ENCODE measurements at places on chromosomes 4 and X.

GRCh38 chr4:76023389-76023788 lies at the start of gene CXCL10:
TSS of gene CXCL10 (minus strand) at chr4:76023497. CDS start at chr4:76023431, 66 bp downstream.
- DNase-seq = no peak

GRCh38 chr4:156475322-156475721 lies 496.3 kb downstream of the PDGFC start:
- DNase-seq = peak; percentile 20

DNA sequence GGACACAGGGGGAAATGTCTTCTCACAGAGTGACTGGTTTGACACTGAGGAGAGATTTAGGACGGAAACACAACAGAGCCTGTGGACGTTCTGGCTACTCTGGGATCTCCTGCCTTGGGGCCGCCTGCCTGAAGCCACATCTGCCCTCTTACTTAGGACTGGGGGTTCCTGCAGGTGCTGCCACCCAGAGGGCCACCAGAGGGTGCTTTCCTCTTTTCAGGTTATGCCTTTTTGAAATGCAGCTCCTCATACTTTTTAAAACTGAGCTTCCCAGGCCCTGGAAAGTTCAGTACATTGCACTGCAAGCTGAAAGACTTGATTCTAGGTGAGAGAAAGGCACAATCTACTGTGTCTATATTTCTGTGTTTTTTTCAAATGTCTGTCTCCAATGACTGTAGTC lies 92.2 kb upstream of the PGRMC2 start:
- DNase-seq = peak; percentile 31

- DNase-seq = no peak
These were observed 184.7 kb upstream of the NDP start for GRCh38 chrX:44157858-44158257.

GRCh38 chr4:7396186-7396910 lies 38.4 kb downstream of the PSAPL1 start:
- DNase-seq = no peak

- DNase-seq = no peak
These were observed 1907.6 kb upstream of the TENM3 start for GRCh38 chr4:180335566-180335965.

DNA sequence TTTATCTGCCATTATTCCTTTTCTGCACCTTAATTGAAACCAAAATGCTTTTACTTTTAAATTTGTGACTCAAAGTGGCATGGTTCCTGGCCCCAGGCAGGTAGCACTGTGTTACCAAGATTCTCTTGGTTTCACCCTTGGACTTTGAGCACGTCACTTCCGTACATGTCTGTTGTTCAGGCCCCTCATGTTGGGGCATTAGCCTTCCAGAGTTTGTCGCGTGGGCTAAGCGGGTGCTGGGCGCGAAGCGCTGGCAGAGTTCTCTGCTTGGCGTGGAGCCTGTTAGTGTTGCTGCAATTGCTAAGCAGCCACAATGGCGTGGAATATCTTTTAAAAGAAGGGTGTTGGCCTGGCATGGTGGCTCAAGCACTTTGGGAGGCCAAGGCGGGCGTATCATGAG lies 14.0 kb upstream of the TADA2B start:
- DNase-seq = no peak

GRCh38 chrX:106948641-106949040 lies 28.4 kb downstream of the CLDN2 start:
- DNase-seq = no peak

- no peak for DNase-seq
These were observed 492 bp upstream of the HDAC8 start for GRCh38 chrX:72573158-72573511.

- no peak for DNase-seq
These were observed 393.3 kb upstream of the TRAM1L1 start for GRCh38 chr4:117478702-117479101.

GRCh38 chr4:145861336-145862318 lies 77.0 kb downstream of the ZNF827 start:
- DNase-seq = no peak

GRCh38 chr4:110002326-110002725 lies 89.6 kb downstream of the EGF start:
- DNase-seq = no peak

- peak; percentile 22 for DNase-seq
These were observed 149.7 kb downstream of the PTTG2 start for GRCh38 chr4:38109896-38110295.

DNA sequence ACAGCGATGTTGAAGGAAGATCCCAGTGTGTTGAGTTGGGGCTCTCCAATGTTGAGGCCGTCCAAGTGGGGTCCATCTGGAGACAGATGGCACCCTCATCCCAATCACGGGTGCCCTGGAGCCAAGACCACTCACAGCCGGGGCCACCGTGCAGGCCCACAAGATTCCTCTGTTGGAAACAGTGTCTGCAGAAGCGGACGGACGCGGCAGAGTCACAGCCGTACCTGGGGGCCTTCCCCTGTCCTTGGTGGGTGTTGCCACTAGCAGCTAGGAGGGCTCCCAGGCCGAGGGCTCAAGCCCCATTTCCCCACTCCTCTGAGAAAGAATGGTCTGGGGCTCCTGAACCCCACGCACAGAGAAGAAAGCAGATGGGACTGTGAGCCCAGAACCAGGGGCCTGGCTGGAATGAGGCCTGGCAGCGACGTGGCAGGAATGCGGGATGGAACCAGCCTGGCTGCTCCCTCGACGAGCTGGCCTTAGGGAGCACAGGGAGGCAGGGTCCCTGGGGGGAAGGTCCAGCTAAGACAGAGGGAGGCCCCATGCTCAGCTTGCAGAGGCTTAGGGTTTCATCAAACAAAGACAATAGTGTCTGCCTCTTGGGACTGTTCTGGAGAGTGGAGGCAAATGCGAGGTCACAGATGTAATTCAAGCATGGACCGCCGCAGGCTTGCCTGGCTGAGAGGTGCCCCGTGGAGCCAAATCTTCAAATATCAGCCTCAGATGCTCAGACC lies 228.9 kb downstream of the AFAP1 start:
- DNase-seq = no peak

GRCh38 chrX:37641859-37642258 lies 43.7 kb upstream of the XK start:
- no peak for DNase-seq

GRCh38 chr4:167831855-167832254 lies 260.5 kb upstream of the ANXA10 start:
- no peak for DNase-seq

- DNase-seq = no peak
These were observed 1026.4 kb upstream of the IGFBP7 start for GRCh38 chr4:58136604-58137003.

- no peak for DNase-seq
These were observed 112.4 kb upstream of the RBPJ start for GRCh38 chr4:26208237-26208994.

DNA sequence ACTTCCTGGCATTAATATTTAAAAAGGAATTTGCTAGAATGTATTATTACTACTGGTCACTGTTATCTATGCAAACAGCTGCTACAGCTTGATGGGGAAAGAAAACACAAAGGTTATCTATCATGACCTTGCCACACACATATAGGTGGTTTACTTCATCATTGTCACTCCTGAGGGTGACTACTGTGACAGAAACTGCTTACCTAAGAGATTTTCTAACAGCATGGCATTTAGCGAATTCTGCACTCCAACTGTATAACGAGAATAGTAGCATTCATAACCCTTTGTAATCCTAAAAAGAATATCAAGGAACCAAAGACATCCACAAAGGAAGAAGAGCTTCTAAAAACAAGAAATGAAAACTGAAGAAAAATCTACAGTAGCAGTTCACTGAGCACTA lies 74.6 kb upstream of the SPOCK3 start:
- no peak for DNase-seq

DNA sequence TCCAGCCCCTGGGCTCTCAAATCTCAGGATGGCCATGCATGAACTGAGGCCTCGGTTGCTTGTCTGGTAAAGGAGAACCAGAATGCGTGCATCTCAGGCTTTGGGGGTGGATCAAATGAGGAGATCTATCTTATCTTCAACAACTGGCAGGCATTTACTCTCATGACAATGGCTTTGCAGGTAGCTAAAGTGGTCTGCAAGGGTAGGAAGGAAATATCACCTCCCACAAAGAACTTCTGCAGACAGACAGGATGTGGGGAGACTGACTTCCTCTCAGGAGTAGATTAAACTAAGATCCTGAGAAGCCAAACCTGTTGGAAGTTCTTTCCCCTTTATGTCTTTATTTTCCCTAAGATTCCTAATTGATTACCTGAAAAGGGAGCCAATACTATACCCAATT lies 7.8 kb downstream of the LDB2 start:
- DNase-seq = no peak

DNA sequence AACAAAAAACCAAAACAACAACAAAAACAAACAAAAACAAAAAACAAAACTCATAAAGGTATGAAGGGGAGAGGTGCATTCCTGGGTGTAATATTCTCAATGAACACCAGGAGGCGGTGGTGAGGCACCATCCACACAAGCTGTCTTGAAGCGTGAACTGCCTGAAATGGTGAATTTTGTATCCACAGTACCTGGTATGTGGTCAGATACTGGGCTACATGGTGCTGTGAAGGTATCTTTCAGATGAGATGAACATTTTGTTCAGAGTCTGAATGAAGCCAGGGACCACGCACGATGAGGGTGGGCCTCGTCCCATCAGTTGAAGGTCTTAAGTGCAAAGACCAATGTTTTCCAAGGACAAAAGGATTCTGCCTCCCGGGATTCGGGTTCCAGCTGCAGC lies 58.5 kb downstream of the ASMT start:
- peak; percentile 49 for DNase-seq

DNA sequence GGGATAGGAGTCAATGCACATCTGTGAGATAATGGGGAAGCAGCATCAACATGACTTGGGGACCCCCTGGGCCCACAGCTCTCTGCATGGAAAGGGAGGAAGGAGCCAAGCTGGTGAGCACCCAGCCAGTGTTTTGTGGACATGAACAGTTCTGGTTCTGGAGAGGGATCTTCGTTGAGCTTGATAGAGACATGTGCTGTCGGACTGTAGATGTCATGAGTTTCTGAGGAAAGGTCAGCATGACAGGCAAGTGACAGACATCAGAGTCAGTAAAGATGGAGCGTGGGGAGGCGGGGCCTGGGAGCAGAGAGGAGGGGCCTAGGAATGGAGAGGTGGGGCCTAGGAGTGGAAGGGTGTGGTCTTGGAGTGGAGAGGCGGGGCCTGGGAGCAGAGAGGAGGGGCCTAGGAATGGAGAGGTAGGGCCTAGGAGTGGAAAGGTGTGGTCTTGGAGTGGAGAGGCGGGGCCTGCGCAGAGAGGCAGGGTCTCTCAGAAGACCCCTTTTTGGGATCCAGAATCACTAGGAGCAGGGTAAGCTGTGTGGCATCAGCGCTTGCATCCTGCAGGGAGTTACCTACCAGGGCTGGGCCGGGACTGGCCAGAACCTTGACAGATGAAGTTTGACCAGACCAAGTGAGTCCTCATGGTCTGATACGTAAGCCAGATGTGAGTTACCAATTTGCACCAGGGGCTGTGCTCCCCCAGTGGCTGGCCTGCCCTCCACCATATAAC lies 33.7 kb downstream of the PIGG start:
- no peak for DNase-seq

DNA sequence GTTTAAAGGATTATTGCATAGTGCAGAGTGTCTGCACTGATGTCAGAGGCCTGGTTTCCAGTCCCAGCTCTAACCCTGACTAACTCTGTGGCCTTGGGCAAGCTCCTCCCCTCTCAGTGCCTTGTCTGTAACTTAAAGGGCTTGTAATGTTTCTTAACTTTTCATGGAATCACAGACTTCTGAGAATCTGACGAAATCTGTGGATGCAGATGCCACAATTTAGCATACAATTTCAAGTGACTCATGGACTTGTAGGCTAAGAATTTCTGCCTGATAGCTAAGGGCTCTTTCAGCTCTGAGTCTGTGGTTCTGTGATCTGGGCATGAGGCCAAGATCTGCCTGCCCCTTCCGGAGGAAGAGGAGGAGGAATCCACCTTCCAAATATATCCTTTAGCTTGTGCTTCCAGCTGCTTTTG lies 236.9 kb downstream of the AR start:
- DNase-seq = peak; percentile 32

DNA sequence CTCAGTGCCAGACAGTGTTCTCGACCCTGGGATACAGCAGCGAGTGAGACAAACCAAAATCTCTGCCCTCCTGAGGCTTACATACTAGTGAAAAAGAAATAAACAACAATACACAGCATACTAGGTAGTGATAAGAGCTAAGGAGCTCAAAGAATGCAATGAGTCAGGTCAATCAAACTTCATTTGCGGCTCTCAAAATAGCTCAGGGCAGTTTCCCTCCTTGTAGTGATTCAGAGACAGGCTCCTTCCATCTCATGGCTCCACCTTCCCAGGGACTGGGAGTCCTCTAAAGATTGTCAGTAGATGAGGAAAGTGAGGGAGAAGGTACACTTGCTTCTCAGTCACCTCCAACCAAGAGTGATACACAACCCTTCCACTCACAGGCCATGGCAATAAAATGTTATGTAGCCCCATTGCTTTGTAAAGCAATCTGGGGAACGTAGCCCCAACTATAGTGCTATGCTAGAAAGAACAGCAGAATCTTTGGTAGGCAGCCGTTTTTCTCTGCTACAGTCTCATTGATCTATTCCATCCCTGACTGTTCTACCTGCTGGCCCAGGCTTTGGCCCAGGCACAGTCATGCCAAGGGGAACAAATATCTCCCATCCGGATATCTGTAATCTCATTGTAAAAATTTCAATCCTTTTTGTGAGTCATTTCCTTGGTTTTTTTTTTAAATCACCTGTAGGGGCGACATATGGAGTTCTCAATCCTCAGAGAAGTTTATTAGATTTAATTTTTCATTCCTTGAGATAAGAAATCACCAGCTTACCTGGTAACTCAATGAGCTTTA lies 183.1 kb upstream of the S100G start:
- DNase-seq = no peak

DNA sequence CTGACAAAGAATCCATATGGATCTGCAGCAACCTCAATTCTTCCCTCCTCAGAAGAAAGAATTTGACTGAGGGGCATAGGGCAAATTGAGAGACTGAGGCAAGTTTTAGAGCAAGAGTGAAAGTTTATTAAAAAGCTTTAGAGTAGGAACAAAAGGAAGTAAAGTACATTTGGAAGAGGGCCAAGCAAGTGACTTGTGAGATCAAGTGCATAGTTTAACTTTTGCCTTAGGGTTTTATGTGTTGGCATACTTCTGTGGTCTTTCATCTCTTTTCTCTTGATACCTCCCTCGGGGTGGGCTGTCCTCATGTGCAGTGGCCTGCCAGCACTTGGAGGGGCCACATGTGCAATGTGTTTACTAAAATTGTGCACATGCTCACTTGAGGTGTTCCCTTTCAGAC lies 98.0 kb upstream of the MAGEB16 start:
- DNase-seq = no peak

GRCh38 chrX:85031505-85031904 lies 27.8 kb downstream of the APOOL start:
- no peak for DNase-seq

GRCh38 chr4:185283723-185284122 lies 74.3 kb downstream of the SNX25 start:
- no peak for DNase-seq

GRCh38 chr4:53371843-53372521 lies 5.5 kb upstream of the FIP1L1 start:
- DNase-seq = no peak

- no peak for DNase-seq
These were observed 155.1 kb upstream of the FGF13 start for GRCh38 chrX:138866643-138867042.

DNA sequence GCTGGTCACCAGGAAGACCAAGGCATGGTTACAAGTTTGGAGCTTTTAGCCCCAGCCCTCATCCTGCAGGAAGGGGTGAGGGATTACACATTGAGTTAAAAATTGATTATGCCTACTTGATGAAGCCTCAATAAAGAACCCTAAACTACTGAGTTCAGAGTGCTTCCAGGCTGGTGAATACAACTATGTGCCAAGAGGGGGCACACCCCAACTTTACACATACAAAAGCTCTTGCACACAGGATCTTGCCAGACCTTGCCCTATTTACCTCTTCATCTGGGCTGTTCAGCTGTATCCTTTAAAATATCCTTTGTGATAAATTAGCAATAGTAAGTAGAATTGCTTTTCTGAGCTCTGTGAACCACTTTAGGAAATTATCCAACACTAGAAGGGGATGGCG lies 489.3 kb downstream of the INPP4B start:
- no peak for DNase-seq

Data from NB4 (cell line).